Liver (tissue), 10 donors: ENCODE measurements at places on chromosomes 3 and 15. TPM values are rescaled to one million over a fixed set of nuclear protein-coding genes. Genes with fewer than 3 reads are reported as not detected.

Gene CGNL1
- total RNA-seq = 31.9 TPM

DNA sequence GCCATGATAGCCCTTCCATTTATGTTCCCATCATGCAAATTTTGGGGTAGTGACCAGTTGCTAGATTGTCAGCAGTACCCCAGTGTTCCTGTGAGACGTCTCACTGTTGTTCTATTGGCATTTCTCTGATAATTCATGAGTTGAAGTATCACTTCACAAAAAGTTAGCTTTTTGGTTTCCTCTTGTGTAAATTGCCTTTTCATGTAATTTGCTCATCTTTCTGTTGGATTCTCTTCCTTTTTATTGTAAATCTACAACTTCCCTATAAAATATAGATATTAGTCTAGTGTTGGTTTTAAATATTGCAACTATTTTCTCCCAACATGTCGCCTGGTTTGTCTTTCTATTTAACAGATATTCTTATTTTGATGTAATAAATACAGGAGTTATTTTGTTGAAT lies 7.5 kb upstream of the A4GNT start:
- no peaks in the 10 kb centered on the region for H3K4me1 ChIP-seq
- H3K27me3 ChIP-seq = no peaks in the 10 kb centered on the region
- H3K36me3 ChIP-seq = no peaks in the 10 kb centered on the region
- H3K4me3 ChIP-seq = no peak overlapping the region
- H3K27ac ChIP-seq = no peak overlapping the region

DNA sequence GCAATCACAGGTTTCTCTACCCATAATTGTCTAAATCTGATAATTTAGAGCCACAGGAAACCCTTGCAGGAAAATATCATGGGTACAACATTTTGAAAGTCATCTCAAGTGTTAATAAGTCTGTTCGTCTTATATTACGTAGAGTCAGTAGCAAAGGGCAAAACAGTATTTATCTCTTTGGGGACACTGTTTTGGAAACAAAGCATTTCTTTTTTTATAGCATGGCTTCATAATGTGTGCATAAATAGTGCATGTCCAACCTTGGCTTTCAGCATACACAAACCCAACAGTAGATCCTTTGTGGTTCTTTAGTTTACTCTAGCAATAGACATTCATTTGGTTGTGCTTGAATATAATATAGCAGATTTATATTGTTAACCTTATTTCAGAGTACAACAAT lies 24.0 kb downstream of the ST3GAL6 start:
- peaks cover 5% of the 10 kb centered on the region for H3K4me1 ChIP-seq
- H3K27ac ChIP-seq = peak overlapping the region; percentile 5
- H3K27me3 ChIP-seq = no peaks in the 10 kb centered on the region
- no peak overlapping the region for H3K4me3 ChIP-seq
- DNase-seq = no peak

GRCh38 chr15:80991421-80991820 lies 1.8 kb upstream of the MESD start:
- no peak overlapping the region for H3K27ac ChIP-seq
- no peak overlapping the region for H3K4me3 ChIP-seq
- peaks cover 20% of the 10 kb centered on the region for H3K4me1 ChIP-seq

DNA sequence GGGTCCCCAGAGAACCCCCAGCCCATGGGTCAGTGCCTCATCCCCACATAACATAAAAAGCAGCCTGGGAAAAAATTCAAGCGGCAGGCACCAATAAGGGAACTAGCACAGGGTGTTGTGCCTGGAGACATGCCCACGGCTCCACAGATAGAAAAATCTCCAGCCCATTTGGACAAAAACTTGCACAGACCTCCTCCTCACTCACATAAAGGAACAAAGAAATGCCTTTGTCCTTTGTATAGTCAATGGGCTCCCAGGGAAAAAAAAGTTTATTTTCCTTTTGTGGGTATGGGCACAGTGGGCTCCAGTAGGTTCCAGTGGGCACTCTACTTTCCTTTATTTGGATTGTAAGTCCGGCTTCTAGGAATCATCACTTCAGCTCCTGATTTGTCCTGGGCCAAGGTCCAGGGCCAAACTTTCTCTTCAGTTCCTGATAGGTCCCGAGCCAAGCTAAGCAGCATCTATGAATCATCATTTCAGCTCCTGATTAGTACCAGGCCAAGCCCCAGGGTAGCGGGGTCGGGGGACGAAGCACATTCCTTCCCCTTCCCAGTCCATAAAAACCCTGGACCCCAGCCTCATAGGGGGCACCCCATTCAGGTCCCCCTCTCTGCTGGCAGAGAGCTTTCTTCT lies 1.6 kb upstream of the DNAH12 start:
- DNase-seq = no peak
- no peaks in the 10 kb centered on the region for H3K27me3 ChIP-seq
- no peak overlapping the region for H3K4me3 ChIP-seq
- H3K36me3 ChIP-seq = no peaks in the 10 kb centered on the region

GRCh38 chr3:86990012-86990733 lies 776 bp downstream of the VGLL3 start:
- H3K36me3 ChIP-seq = no peaks in the 10 kb centered on the region
- H3K4me3 ChIP-seq = no peak overlapping the region
- no peak overlapping the region for H3K27ac ChIP-seq

DNA sequence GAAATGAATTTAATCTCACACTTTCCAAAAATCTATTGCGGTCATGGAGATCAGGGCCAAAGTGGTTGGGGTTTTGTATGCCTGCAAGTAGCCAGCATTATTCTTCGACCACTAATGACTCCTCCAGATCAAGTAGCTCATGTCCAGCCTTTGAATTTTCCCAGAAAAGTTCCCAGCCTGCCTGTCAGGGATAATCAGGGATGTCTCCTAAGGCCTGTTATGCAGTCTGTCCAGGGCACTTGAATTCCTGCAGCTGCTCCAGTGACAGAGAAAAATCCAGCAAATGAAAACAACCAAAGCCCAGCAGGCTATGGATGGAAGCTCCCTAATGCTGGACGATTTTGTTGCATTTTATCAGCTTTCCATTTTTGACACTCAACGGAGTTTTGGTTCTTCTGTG lies 215.4 kb downstream of the ADAMTSL3 start:
- no peak overlapping the region for H3K27ac ChIP-seq
- no peak for DNase-seq
- H3K36me3 ChIP-seq = no peaks in the 10 kb centered on the region
